NCI-H345 (cell line): ENCODE measurements at places on chromosomes 1 and 21.

DNA sequence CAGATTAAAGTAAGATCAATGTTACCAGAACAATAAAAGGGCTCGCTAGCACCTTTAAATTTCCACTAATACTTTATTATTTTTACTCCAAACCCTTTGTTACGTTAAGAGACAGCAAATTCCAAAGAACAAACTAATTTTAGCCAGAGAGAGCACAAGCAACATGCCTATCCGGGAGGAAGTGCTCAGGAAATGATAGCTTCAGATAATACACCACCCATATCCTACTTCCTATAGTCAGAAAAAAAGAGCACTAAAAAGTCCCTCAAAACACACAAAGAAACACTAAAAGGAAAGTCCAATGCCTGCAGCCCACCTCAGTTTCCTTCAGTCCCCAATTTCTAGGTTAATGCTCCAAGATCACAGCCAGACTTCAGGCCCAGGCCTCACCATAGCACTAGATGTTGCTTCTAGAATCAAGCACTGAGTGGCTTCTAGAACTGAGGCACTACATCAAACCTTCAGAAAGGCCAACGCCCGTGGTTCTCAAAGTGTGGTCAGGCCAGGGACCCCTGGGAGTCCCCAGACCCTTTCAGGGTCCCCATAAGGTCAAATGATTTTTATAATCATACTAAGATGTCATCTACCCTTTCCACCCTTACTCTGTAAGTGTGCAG lies 142.6 kb downstream of the PSMG1 start:
- DNase-seq = no peak

DNA sequence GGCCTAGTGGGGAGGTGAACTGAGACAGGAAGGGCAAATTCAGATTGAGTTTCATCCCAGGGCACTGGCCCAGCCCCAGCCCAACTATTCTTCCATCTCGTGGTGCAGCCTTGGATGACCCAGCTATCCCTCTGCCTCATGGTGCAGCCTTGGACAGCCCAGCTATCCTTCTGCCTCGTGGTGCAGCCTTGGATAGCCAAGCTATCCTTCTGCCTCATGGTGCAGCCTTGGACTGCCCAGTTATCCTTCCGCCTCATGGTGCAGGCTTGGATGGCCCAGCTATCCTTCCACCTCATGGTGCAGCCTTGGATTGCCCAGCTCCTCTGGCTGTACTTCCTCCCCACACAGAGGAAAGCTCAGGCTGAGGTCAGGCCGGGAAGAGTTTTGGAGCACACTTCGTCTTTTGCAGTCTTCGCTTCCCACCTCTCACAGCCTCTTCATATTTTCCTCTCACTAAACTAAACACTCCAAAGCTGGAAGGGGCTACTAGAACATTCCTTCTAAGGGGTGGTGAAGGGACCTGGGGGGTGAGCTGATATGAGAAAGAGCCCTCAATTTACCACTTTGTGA lies 69.8 kb upstream of the TTC34 start:
- no peak for DNase-seq

DNA sequence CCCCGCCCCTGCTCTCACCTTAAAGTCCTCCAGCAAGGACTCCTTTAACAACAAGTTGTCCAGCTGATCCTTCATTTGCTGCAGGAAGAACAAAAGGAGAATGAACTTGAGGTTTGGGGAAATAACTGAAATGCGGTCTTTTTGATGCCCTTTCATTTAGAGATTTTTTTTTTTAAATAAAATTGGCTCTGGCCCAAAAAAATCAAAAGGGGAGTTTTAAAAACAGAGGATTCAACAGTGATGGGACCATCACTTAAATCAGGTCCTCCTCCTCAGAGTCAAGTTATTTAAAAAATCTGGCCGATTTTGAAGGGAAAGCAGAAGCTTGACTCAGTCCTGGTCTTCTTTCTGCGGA lies 742 bp downstream of the IL19 start:
- DNase-seq = no peak

DNA sequence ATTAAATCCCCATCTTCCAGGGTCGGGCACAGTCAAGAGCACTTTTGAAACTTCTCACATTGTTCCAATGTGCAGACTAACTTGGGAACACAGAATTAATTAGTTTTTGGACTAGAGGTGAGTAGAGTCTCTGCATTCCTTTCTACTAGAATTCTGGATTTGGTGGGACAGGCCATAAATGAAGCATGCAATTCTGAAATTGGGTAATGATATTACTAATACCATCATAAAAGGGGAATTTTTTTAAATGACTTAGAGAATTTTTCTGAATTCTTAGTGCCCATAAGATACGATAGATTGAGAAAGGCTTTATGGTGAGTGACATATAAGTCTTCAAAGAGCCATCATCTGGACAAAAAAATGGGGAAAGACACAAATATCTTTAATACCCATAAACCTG lies 41.8 kb downstream of the ADAMTS5 start:
- no peak for DNase-seq

DNA sequence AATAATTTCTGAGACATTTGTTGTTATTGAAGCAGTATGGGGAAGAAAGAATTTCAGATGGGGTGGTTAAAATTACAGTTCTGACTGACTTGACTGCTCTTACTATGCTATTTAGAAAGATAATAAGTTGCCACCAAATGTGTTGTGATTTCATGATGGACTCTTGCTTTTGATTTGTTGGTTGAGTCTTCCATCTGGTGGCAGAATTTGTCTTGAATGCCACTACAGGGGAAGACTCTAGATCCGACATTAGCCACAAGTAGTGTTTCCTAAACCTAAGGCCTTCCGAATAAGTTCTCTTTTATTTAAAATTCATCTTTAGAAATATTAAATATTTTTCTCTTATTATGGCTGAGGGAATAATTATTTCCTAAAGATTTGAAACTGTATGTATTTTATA lies 190.9 kb upstream of the ADGRL4 start:
- no peak for DNase-seq

DNA sequence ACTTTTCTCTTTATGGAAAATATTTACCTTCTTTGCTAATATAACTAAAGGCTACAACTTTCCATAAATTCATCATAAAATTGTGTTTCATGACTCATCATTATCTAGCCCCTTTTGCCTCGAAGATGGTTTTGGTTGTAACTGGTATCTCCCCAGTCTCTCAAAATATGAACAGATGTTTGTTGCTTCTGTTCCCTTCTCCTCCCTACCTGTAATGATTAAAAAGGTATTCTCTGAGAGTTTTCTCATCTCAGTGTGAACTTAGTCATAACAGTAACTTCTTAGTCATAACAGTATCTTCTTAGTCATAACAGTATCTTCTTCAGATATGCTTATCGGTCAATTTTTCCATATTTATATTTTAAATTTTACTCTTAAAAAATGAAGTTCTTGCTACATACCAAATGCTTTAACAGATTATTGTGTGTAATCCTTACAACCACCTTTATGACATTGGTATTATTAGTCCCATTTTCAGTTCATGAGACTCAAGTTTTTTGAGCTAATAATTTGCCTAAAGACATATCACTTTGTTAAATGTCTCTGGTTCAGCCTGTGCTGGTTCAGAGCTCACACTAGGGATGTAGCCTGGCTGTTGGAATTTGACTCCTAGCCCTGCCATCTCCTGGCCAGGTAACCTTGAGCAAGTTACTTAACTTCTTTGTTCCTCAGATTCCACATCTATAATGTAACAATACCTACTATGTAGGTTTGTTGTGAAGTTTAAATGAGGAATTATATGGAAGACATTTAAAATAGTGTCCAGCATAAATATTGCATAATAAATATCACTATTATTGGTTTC lies 32.6 kb downstream of the ATP1B1 start:
- no peak for DNase-seq

DNA sequence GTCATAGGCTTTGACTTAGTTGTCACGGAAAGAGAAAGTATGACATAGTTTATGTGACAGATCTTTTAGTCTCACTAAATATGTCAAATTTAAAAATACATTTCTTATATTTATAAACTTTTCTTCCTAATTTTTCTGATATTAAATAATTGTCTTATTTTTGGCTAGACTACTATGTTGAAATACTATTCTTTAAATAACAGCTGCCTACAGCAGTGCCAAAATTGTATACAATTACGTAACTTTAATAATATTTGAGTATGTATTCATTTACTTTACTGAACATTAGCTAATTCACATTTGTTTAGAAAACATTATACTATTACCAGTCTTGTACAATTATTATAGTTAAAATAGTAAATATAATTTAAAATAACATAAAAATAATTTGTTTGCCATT lies 137.4 kb downstream of the ADGRL4 start:
- no peak for DNase-seq

DNA sequence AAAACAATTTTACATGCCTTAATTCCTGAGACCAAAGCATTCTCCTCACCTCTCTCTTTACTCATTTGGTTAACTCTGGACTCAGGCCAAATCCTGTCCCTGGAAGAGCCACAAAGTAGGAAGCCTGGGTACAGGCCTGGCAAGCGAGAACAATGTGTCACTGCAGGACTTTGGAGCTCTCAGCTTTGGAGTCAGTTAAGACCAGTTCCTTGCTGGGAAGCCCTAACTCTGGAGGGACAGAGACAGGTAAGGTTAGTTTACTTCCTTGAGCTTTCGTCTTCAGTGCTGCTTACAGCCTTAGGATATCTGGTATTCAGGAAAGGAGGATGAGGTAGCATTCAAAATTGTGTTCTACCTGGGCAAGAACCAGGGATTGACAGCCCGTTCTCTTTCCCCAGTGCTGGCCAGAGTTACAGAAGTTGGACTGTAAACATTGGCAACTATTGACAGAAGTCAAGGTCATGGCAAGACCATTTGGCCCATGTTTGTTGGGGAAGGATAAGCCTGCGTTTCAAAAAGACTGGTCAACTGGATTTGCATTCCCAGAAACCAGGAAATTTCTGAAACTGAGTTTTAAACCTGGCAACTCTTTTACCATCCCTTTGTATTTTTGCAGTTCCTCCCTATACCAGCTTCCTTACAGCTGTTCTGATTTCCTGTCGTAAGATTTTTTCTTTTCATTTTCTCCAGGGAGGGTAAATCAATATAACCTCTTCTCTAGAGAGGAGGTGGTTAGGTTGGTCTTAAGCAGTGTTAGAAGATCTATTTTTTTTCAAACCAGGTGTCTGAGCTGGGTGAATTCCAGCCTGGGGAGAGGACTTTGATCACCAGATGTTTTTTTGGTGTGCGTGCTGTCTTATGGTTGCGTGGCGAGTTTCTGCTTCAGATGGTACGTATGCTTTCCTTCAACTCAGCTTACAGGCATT lies at the start of gene C4BPB:
C4BPB (plus strand) TSS at position 160 of the 926 bp plus-strand sequence; CDS start at position 832, 672 bp downstream.
- DNase-seq = no peak

- DNase-seq = no peak
These were observed 414.7 kb upstream of the PROX1 start for GRCh38 chr1:213572912-213573647.

DNA sequence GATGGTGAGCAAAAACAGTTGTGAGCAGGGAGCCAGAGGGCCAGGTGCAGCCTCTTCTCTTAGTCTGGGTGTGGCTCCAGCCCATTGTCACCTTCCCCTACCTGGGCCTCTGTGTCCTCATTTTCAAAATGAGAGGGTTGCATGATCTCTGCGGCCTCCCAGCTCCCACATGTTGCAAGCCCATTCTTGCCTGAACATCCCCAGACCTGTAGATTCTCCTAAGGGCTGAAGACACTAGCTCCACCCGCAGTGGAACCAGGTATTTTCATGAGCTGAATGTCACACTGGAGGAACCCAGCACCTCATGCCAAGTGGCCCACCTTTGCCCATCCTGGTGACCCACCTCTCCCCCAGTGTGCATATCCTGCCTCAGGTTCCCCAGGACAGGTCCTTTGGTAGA lies 12.3 kb downstream of the IKBKE start:
- peak; percentile 25 for DNase-seq

- DNase-seq = no peak
These were observed 12.0 kb downstream of the MAB21L3 start for GRCh38 chr1:116122955-116123757.

- no peak for DNase-seq
These were observed 125.6 kb downstream of the CACNA1E start for GRCh38 chr1:181608948-181609347.

DNA sequence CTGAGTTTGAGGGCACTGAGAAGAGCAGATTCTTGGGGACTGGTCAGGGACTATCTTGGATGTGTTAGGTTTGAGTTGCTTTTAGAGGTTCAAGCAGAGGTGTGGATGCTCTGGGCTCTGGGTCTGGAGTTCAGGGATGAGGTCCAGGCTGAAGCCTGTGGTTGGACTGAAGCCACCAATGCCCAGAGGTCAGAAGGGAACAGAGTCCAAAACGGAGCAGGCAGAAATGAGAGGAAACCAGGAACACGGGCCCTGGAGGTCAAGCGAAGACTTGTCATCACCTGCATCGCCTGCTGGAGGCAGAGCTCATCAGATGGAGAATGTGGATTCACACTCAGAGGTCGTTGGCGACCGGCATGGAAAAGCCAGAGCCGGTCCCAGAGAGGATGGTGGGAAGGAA lies 129.6 kb upstream of the TMEM51 start:
- DNase-seq = no peak

DNA sequence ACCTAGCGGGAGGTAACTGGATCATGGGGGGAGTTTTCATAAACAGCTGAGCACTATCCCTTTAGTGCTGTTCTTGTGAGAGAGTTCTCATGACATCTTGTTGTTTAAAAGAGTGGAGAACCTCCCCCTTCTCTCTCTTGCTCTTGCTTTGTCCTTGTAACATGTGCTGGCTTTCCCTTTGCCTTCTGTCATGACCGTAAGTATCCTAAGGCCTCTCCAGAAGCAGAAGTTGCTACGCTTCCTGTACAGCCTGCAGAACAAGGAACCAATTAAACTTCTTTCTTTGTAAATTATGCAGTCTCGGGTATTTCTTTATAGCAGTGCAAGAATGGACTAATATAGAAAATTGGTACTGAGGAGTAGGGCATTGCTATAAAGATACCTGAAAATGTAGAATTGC lies 515.6 kb downstream of the NEGR1 start:
- no peak for DNase-seq

- no peak for DNase-seq
These were observed 134.7 kb downstream of the FAM78B start for GRCh38 chr1:166031932-166032571.

- no peak for DNase-seq
These were observed 18.9 kb downstream of the SFPQ start for GRCh38 chr1:35173909-35174540.

GRCh38 chr1:119882132-119883049 lies 13.9 kb downstream of the ADAM30 start:
- no peak for DNase-seq

- DNase-seq = no peak
These were observed 49.0 kb upstream of the ACTRT2 start for GRCh38 chr1:2972011-2972878.

DNA sequence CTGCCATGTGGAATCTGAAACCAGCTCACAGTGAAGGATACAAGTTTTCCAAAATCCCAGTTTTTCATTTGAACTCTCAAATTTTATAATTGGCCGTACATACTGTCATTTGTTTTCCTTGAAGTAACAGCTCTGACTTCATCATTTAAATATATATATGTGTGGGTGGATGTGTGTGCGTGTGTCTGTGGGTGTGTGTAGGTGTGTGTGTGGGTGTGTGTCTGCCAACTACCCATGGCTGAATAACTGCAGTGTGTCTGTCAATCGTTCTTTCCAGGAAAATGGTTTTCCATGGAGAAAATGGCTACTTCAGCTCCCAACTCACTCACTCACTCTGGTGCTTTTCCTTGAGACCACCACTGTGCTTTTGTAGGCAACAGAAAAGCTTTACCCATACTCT lies 169.0 kb downstream of the PLPP3 start:
- DNase-seq = no peak
